Right hindlimb (tissue), 1 donor: ENCODE measurements at places on chromosomes 3 and 15.

- no peak for DNase-seq
Observed at GRCh38 chr15:80266745-80267144, 14.7 kb upstream of the CTXND1 start.

GRCh38 chr15:48940508-48940907 lies 23.2 kb downstream of the SHC4 start:
- no peak for DNase-seq

- no peak for DNase-seq
Observed at GRCh38 chr3:175434561-175434960, 575.4 kb downstream of the NAALADL2 start.

DNA sequence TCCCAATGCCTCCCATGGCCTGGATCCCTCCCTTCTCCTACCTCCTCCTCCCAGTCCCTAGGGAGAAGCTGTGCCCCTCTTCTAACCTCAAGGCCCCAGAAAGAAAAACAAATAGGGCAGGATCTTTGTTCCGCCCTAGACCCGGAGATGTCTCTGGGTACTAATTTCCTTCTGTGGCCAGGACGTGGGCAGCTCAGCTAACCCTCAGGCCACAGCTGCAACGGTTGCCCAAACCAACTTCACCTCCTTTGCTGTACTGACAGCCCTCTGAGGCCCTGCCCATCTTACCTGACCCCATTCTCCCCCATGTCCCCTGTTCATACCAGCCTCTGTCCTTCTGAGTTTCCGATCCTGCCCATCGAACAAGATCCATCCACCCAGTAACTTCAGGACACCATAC lies 70.7 kb downstream of the SRGAP3 start:
- peak; percentile 34 for DNase-seq

GRCh38 chr15:88624971-88625490 lies 3.9 kb downstream of the AEN start:
- DNase-seq, result no peak

DNA sequence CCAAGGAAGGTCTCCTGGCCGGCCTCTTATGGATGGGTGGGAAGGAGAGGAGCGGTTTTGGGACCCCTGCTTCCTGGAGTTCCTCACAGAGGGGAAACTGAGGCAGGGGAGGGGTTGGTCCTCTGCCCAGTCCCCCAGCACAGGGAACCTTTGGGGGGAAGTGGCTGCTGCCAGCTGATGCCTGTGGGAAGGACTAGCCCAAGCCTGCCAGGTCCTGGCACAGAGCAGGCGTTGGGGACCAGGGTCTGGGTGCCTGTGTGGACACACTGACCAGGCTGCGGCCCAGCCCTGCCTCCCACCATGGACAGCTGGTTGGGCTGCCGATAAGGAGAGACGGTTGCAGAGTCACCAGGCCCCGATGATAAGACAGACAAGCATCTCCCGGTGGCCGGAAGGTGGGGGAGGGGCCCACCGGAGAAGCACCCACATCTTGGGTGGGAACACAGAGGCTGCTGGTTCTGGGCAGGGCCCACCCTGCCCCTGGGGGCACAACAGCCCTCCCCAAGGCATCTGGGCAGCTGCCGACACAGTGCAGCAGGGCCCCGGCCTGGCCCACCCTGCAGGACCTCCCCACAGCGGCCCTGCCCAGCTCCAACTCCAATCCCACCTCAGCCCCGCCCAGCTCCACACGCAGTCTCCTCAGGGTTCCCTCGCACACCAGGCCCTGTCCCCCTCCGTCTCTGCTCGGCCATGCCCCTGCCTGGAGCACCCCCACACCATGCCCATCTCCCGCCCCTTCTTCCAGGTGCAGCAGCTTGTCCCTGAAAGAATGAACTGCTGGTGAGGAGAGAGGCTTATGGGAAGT lies 50.7 kb downstream of the DNAJB8 start:
- DNase-seq, result no peak

DNA sequence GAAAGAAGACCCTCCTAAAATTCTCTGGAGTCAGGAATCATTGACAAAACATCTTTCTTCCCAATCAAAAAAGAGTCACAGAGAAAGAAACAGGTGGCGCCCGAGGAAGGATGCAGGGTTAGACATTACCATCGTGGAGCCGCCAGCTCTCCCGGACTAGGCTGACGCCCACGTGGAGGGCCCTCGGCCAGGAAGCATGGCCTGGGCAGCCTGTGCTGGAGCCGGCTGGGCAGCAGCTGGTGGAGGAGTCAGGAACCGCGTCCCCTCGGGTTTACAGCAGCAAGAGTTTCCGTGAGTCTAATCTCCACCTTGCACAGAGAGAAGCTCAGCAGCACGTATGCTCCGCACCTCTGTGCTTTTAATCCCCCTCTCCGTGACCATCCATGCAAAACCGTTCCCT lies 533.7 kb upstream of the ATP11B start:
- peak; percentile 66 for DNase-seq

- no peak for DNase-seq
Observed at GRCh38 chr3:18396428-18396827, 28.7 kb downstream of the SATB1 start.

- no peak for DNase-seq
Observed at GRCh38 chr3:171711461-171712170, 98.7 kb downstream of the PLD1 start.

DNA sequence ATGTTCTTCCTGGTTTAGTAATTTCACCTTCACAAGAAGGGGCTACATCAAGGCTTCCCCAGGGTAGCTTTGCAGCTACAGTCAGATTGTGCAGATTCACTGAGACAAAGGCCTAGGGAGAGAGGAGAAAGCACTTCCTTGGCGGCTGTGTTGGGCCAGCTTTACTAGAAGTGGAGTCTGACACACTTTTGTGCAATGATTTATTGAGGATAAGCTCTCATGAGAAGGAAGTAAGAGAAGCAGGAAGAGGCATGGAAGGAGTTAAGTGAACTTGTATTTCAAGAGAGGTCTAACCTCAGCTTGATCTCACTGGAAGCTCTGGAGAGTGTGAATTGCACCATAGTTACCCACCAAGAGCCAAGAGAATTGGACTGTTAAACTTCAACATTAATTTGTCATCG lies 78.9 kb downstream of the TGFBR2 start:
- no peak for DNase-seq

DNA sequence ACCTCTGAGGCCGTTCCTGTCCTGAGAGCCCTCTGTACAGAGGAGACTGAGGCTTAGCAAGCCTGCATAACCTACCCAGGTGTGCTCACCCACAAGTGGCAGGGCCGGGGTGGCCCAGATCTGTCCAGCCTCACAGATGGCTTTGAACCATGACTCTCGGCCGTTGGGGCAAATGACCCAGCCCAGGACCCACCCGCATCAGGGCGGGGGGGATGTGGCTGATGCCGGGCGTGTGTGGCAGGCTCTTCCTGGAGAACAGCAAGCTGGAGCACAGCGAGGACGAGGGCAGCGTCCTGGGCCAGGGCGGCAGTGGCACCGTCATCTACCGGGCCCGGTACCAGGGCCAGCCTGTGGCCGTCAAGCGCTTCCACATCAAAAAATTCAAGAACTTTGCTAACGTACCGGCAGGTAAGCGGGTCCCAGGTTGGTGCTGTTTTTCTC lies 133.5 kb downstream of the LRRK1 start:
- DNase-seq, result peak; percentile 11

DNA sequence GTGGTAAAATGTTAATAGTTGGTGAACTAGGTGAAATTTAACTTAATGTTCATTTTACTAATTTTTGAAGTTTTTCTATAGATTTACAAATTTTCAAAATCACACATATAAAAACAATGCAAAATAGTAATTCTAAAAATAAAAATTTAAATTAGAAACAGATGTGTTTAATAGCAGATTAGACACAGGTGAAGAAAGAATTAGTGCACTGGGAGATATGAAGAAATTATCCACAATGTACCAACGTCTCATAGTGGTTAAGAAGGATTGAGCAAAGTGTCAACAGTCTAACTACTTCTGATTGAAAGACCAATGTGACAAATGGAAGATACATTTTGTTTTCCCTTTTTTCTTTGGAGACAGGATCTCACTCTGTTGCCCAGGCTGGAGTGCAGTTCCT lies 26.5 kb downstream of the SPG11 start:
- DNase-seq, result no peak

DNA sequence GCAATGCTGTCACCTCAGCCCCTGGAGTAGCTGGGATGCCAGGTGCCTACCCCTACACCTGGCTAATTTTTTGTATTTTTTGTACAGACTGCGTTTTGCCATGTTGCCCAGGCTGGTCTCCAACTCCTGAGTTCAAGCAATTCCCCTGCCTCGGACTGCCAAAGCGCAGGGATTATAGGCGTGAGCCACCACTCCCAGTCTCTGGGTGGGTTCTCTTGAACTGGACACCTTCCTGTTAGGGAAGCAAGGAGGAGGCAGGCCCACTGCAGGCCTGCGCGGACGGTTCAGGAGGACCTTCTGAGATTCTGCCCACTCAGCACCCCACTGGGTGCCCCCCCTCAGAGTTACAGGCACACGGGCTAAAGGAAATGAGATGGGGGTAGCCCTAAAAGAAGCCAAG lies 73.8 kb upstream of the HERC1 start:
- DNase-seq, result no peak

DNA sequence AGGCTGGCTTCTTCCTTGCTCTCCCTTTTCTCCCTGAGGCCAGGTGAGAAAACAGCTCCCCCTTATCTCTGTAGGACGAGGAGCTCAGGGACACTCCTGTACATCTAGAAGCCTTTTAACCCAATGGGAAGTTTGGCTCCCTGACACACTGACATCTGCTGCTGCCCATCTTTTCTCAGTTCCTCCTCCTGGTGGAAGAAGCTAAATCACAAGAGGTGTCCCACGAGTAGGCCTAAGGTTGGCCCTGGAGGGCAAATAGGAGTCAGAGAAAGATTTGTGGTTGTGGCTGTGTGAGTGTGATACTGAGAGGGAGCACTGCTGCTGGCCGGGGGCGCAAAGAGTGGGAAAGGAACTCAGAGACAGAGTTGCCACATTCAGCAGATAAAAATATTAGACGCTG lies 49.5 kb downstream of the ARHGAP31 start:
- no peak for DNase-seq

DNA sequence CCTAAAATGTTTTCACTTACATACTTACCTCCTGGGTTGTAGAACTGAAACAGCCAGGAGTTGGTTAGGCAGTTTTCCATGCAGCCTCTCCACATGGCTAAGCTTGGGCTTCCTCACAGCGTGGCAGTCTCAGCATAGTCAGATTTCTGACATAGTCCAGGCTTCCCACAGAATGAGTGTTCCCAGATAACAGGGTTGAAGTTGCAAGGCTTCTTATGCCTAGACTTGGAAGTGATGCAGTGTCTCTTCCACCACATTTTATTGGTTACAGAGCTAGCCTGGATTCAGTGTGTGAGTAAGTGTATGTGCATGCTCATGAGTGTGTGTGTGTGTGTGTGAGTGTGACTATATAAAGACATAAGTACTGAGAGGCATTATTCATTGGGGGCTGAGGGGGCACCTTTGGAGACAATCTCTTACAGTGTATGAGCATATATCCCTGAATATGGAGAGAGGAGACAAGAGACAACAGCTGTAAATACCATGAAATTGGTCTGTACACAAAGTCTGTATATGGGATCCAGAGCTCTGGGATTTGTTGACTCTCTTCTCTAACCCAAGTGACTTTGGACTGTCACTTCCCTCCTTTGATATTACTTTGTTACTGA lies 78.1 kb downstream of the ZNF621 start:
- no peak for DNase-seq

- DNase-seq, result no peak
Observed at GRCh38 chr3:55177749-55178148, 249.9 kb upstream of the LRTM1 start.

GRCh38 chr3:178982137-178982536 lies 89.5 kb downstream of the ZMAT3 start:
- DNase-seq, result no peak
